ENCODE measurements at places on chromosomes 16 and 17.

GRCh38 chr17:7550344-7550743 lies 1.5 kb downstream of the TNFSF12 start:
- DNase-seq = no peak

GRCh38 chr17:76354317-76354729 lies 607 bp upstream of the PRPSAP1 start:
- DNase-seq = no peak

GRCh38 chr17:42266918-42267766 lies 9.0 kb downstream of the STAT5B start:
- DNase-seq = peak; percentile 63

GRCh38 chr16:3961449-3961849 lies 80.9 kb upstream of the CREBBP start:
- DNase-seq = no peak

- DNase-seq = no peak
Observed at GRCh38 chr16:85927959-85928358, 29.0 kb downstream of the IRF8 start.

DNA sequence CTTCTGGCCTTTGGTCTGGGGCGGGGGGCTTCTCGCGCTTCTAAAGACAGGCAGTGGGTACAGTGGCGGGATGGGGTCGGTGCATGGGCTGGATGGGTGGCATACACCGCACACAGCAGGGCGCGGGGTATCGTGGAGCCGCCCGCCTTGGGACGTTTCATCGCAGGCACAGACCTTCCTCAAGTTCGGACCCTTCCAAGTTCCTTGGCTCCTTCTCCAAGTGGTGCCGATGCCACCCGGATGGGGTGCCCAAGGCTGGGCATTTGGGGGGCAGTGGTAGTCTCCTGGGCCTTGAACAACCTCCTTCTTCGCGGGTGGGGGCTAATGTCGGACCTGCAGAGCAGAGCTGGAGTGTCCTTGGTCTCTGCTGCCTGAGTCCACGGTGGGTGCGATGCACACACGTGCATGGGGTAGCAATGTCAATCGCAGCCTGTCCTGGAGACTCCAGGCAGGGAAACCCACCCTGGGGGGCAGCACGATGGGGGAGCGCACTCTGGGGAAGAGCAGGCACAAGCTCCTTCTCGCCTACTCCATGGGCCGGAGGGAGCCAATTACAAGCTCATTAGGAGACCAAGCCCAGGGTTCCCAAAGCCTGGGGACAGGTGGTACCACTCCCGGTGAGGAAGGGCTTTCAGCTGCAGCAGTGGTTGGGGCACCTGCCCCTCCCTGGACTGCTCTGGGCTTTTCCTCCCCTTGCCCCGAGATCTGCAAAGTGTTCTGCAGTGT lies 686 bp upstream of the MTSS2 start:
- no peak for DNase-seq

- peak; percentile 25 for DNase-seq
Observed at GRCh38 chr17:82031885-82032627, 578 bp downstream of the RAC3 start.

GRCh38 chr17:60353773-60354172 lies 38.2 kb downstream of the USP32 start:
- no peak for DNase-seq

Measured in bronchial epithelial cell (primary cell).